ENCODE measurements at places on chromosomes 13 and 19.

DNA sequence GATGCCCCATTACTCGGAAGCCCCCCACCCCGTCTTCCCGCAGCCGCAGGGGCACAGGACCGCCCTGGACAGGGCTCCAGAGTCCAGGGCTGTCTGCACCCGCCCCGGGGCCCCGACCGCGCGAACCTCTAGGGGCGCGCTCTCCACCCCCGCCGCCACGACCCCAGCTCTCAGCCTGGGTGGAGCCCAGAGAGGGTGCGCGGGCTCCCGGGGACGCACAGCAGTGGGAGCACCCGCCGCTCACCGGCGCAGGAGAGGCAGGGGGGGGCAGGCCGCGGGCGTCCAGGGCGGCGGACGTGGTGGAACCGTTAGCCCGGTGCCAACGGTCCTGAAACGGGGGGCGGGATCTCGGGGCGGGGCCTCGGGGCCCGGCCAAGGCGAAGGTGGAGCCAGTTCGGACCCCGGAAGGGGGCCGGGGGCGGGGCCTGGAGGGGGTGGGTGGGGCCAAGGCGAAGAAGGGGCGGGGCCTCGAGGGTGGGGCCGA lies at the start of gene ATP8B3:
Gene ATP8B3, minus strand, starts transcription at position 335 of the 484 bp plus-strand sequence. CDS start 540 bp downstream, outside the sequence.
- DNase-seq, result no peak

- no peak for DNase-seq
Measured at GRCh38 chr13:30799356-30799824, 64.0 kb downstream of the ALOX5AP start.

GRCh38 chr13:36432106-36432544 lies at the start of gene CCNA1:
TSS of gene CCNA1 (plus strand) at chr13:36432495. CDS start at chr13:36433057, 562 bp downstream.
- no peak for DNase-seq

DNA sequence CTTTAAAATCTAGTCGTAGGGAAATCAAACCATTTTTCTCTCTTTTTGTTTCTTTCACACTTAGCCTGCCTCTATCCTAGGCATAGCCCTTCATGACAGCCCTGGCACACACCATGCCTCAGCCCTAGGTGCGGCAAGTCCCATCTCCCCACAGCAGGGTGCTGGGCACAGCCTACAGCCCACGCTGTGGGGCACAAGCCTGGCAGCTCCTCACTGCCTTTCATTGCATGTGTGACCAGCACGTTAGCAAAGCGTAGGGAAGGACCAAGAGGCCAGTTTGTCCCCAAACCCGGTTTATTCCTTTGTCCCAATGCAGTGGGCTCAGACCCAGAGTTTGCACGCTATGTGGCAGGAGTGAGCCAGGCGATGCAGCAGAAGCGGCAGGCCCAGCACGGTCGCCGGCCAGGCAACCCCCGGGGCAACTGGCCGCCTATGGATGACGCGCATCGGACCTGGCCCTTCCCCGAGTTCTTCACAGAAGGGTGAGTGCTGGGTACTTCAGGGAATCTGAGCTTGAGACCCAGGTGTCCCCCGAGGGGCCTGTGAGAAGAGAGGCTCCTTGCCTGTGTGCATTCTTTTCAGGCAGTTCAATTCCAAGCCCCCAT lies 17.3 kb upstream of the GPI start:
- DNase-seq, result no peak

DNA sequence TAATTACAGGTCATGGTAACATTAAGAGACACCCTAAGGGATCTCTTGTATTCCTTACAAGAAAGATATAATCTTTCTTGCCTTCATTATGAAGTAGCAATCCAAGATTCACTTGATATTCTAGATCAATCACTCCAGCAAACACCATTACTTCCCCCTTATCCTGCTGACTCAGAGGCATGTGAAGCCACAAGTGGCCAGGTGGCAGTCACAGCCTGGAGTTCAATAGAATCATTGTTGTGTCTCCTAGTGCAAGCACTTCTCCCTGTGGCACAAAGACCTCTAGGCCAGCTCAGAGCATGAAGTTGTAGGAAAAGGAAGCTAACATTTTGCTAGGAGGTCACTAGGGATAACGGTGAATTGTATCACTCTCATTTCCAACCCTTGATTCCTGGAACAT lies 864.3 kb upstream of the ATXN8OS start:
- no peak for DNase-seq

Data from activated T-cell treated with anti-CD3 and anti-CD28 coated beads for 4 hours (primary cell).